ENCODE measurements at places on chromosomes 6 and 20. TPM values are rescaled to one million over a fixed set of nuclear protein-coding genes. Genes with fewer than 3 reads are reported as not detected.
A peak's percentile ranks its signal among the peaks of the same experiment; 100 is the strongest.

Gene RCAN2
- 298 TPM for total RNA-seq

Gene CRISP1
- not detected for total RNA-seq

Gene TOX2
- 1.4 TPM for total RNA-seq

Gene C6orf47
- total RNA-seq = 23.3 TPM

Gene LRRC73
- 0.53 TPM for total RNA-seq

GRCh38 chr20:47468290-47469050 is 33.2 kb upstream of the NCOA3 start:
- DNase-seq = no peak
- H3K4me3 ChIP-seq = no peak overlapping the region
- H3K27ac ChIP-seq = no peak overlapping the region

GRCh38 chr6:113634352-113635163 is 222.6 kb upstream of the MARCKS start:
- no peak overlapping the region for H3K27ac ChIP-seq
- peaks cover 15% of the 10 kb centered on the region for H3K4me1 ChIP-seq
- H3K4me3 ChIP-seq = no peak overlapping the region
- H3K36me3 ChIP-seq = no peaks in the 10 kb centered on the region

GRCh38 chr6:166507809-166508564 is 78.5 kb downstream of the RAMACL start:
- H3K27ac ChIP-seq = no peak overlapping the region
- no peak for DNase-seq
- H3K4me3 ChIP-seq = no peak overlapping the region
- H3K4me1 ChIP-seq = no peaks in the 10 kb centered on the region
- no peaks in the 10 kb centered on the region for H3K27me3 ChIP-seq

GRCh38 chr6:22471132-22471690 is 98.2 kb upstream of the HDGFL1 start:
- no peaks in the 10 kb centered on the region for H3K27me3 ChIP-seq
- DNase-seq = peak; percentile 72
- H3K4me1 ChIP-seq = peaks cover 25% of the 10 kb centered on the region

DNA sequence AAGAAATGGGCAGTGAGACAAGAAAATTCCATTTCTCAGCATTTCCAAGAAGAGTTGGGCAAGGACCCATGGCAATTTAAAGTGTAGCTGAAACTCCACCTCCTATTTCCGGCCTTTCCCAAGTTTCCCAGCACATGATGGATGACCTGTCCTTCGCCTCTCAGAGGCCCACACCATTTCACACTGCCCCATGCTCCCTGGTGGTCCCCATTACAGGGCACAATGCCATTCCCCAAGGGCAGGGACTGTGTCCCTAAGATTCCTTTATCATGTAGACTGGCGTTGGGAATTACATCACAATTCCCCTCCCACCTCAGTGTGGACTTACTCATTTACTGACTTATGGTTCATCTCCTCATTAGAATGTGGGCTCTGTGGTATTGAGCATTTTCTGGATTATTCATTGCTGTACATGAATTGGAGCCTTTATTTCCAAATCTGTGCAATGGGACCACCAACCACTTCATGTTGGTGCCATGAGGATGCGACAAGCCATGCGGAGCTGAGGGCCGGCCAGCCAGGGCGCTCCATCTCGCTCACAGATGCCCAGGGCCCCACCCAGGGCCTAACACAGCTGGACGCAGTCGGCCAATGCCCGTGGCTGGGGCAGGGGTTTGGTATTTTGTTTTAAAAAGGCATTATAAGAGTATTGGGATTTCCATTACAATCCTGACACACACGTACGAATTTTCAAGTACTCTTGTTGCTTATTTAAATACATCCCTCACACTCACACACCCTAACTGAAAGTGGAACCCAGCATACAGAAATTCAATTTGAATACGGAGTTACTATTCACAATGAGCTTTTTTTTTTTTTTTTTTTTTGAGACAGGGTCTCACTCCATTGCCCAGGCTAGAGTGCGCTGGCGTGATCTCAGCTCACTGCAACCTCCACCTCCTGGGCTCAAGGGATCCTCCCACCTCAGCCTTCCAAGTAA is 5.4 kb downstream of the ACSS1 start:
- peak overlapping the region; percentile 94 for H3K27ac ChIP-seq
- peaks cover 44% of the 10 kb centered on the region for H3K4me1 ChIP-seq
- peak overlapping the region; percentile 18 for H3K4me3 ChIP-seq
- no peaks in the 10 kb centered on the region for H3K36me3 ChIP-seq

DNA sequence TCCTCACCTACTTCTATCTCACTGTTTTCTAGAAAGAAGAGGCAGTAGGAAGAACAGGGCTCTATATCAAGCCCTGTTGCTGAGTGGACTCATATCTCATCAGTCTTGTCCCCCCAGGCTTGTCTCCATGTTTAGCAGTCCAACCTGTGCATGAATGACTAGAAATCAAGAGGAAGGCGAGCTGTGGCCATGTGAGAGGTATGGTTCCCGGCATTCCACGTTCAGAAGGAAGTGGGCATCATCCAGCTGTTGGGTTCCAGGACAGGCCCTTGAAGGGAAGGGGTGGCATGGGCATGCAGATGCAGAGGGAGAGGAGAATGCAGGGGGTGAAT is 176.6 kb downstream of the MRPL14 start:
- no peaks in the 10 kb centered on the region for H3K36me3 ChIP-seq
- peaks cover 9% of the 10 kb centered on the region for H3K4me1 ChIP-seq
- no peak overlapping the region for H3K27ac ChIP-seq
- DNase-seq = no peak
- H3K4me3 ChIP-seq = no peak overlapping the region

DNA sequence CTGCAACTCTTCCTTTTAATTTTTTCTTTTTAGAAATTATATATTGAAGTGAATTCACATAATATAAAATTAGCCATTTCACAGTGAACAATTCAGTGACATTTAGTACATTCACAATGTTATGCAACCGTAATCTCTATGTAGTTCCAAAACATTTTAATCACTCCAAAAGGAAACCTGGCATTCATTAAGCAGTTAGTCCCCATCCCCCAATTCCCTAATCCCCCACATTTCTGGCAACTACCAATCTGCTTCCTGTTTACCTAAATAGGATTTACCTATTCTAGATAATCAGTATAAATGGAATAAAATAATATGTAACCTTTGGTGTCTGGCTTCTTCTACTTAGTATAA is 8.5 kb upstream of the DDX27 start:
- no peaks in the 10 kb centered on the region for H3K4me1 ChIP-seq
- H3K27me3 ChIP-seq = no peaks in the 10 kb centered on the region
- DNase-seq = no peak
- no peak overlapping the region for H3K4me3 ChIP-seq

GRCh38 chr6:116467096-116467495 is 5.9 kb downstream of the CALHM6 start:
- no peak overlapping the region for H3K27ac ChIP-seq
- H3K4me1 ChIP-seq = no peaks in the 10 kb centered on the region
- peaks cover 19% of the 10 kb centered on the region for H3K27me3 ChIP-seq
- H3K36me3 ChIP-seq = no peaks in the 10 kb centered on the region
- no peak overlapping the region for H3K4me3 ChIP-seq

GRCh38 chr6:116992546-116992945 is 115.5 kb downstream of the RFX6 start:
- H3K4me1 ChIP-seq = no peaks in the 10 kb centered on the region
- no peaks in the 10 kb centered on the region for H3K36me3 ChIP-seq
- no peak overlapping the region for H3K4me3 ChIP-seq
- H3K27ac ChIP-seq = no peak overlapping the region

DNA sequence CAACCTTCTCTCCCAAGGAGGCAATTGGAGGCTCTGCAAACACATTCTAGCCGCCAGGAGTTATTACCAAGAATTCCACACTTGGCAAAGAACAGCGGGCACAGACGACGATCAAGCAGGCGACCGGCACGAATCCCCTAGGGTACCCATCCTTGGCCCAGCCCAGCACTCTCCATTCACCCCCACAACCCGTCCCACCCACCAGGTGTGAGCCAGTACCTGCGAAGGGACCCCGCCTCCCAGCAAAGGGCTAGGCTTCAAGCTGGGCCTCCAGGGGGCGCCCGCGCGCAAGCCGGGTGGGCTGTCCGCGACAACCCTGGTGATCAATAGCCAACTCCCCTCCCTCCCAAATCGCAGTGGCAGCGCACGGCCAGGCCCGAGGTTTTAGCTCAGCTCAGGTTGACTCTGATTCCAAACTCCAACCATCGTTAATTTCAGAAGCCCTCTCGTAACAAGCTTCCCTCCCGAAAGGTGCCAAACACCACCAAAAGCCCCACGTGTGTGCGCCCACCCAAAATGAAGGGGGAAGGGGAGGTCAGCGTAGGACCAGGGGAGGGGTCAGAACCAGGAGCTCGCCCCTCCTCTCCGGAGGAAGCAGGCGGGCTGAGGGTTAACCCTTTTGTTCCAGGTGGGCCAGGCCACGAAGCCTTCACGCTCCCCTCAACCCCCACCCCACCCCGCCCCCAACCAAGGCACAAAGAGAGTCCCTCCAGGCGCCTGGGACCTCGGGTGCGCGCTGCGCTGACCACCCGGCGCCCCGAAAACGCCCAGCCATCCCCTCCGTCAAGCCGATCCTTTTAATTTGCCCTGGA is 2.1 kb downstream of the SALL4 start:
- peak overlapping the region; percentile 59 for H3K4me3 ChIP-seq
- H3K27me3 ChIP-seq = peaks cover 69% of the 10 kb centered on the region
- H3K27ac ChIP-seq = no peak overlapping the region
- peak; percentile 57 for DNase-seq
- H3K36me3 ChIP-seq = no peaks in the 10 kb centered on the region

DNA sequence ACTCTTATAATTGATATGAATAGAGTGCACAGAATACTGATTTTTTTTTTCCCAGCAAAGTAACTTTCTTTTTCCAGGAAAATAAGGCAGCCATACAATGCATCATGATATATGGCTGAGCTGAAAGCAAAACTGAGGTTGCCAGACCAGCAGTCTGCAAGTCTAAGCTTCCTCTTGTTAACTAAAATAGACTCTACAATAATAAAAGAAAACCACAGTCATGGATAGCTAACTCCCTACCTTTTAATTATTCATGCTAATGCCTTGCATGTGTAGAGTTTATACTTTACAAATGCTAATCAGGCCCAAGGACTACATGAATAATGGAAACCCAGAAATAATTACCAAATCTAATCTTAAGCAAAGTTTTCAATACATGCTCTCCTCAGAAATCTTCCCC is 47.4 kb downstream of the MAP7 start:
- H3K36me3 ChIP-seq = no peaks in the 10 kb centered on the region
- no peak overlapping the region for H3K27ac ChIP-seq
- H3K4me1 ChIP-seq = no peaks in the 10 kb centered on the region
- H3K27me3 ChIP-seq = no peaks in the 10 kb centered on the region
- DNase-seq = no peak

DNA sequence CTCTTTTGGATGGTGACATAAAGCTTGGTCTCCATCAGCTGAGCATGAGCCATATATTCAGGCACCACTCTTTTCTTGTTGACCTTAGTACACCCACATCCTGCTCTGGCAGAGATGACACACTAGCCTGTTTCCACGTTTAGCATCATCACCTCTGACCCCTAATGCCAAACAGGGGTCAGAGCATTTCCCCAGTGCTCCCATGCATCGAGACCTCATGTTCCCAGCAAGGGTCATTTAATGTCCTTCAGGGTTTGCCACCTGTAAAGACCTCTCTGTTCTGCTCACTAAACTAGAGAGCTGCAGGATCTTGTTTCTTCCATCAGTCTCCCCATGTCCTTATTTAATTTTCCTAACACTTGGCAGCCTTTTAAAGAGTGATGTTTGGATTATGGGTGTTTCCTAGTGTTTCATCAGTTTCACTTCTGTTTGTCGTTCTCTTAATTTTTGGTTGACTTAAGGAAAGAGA is 97.5 kb downstream of the AIG1 start:
- no peaks in the 10 kb centered on the region for H3K36me3 ChIP-seq
- H3K27ac ChIP-seq = no peak overlapping the region
- no peaks in the 10 kb centered on the region for H3K4me1 ChIP-seq
- no peaks in the 10 kb centered on the region for H3K27me3 ChIP-seq

DNA sequence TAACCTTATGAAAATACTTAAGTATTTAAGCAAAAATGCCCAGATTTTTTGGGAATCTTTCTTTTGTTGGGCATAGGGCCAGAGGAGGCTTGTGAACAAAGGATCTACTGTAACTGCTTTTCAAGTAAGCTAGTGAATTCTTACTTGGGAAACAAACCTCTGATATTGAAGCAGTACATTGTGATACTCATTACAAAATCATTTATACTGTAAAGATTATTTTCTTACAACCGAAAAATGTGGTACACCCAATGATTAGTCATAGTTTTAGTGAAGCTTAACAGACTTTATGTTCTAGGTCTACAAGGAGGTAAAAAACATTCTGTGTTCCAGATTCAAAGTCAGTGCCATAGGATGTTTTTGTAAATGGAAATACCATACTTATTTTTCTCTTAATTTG is 272.9 kb upstream of the KCNQ5 start:
- H3K4me1 ChIP-seq = no peaks in the 10 kb centered on the region
- no peaks in the 10 kb centered on the region for H3K27me3 ChIP-seq
- H3K4me3 ChIP-seq = no peak overlapping the region
- no peak overlapping the region for H3K27ac ChIP-seq

DNA sequence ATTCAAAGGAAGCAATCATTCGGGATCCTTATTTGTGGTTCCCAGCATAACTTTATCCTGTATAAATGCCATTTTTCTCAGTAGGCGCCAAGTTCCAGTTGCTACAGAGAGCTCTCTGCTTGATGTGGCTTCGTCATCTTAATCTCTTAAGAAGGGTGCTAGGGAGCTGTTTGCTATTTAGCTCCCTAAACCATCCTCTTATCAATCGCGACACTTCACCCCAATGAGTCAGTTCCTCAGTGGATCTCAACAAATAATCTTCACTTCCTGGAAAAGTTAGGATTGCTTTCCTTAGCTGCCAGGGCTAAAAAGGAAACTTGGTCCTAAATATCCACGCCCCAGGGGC is 1.3 kb upstream of the NKAIN2 start:
- H3K36me3 ChIP-seq = no peaks in the 10 kb centered on the region
- no peak for DNase-seq
- H3K27me3 ChIP-seq = peaks cover 70% of the 10 kb centered on the region
- peaks cover 8% of the 10 kb centered on the region for H3K4me1 ChIP-seq
